8988T (cell line): ENCODE measurements at places on chromosomes 11 and 22.

GRCh38 chr22:36330655-36331305, 57.0 kb downstream of the MYH9 start:
- no peak for DNase-seq

DNA sequence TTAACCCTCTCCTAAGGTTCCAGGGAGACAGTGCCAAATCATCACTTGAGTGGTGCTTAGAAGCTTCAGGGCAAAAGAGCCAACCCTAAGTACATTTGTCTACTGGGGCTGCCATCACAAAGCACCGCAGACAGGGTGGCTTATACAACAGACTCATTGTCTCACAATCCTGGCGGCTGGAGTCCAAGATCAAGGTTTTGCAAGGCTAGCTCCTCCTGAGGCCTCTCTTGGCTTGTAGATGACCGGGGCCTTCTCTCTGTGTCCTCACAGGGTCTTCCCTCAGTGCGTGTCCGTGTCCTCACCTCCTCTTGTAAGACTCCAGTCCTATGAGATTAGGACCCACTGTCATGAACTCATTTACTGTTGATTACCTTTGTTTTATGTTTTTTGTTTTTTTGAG, 34.1 kb upstream of the CD81 start:
- DNase-seq = no peak

GRCh38 chr11:114594703-114595102, 883 bp downstream of the NXPE4 start:
- DNase-seq = no peak

- DNase-seq = no peak
Measured at GRCh38 chr22:20644071-20644642, 129.8 kb upstream of the SERPIND1 start.

- DNase-seq = no peak
Measured at GRCh38 chr22:36129486-36130388, 30.8 kb downstream of the APOL3 start.

DNA sequence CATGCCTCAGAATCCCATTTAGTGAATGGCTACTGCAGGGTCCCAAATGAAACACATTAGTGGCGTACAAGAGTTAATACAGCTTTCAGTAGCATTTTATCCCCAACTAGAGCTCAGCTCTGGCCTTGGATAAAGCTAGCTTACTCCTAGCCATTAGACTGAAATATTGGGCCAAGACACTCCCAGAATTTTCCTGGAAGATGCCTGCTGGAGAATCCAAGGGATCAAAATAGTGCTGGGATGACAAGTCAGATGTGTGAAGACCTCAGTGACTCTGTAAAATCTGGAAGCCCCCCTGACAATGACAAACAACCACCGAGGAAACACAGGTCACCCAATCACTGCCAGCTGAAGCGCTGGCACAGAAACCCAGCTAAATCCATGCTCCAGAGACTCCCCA, 303.1 kb upstream of the SORL1-AS1 start:
- DNase-seq = no peak

DNA sequence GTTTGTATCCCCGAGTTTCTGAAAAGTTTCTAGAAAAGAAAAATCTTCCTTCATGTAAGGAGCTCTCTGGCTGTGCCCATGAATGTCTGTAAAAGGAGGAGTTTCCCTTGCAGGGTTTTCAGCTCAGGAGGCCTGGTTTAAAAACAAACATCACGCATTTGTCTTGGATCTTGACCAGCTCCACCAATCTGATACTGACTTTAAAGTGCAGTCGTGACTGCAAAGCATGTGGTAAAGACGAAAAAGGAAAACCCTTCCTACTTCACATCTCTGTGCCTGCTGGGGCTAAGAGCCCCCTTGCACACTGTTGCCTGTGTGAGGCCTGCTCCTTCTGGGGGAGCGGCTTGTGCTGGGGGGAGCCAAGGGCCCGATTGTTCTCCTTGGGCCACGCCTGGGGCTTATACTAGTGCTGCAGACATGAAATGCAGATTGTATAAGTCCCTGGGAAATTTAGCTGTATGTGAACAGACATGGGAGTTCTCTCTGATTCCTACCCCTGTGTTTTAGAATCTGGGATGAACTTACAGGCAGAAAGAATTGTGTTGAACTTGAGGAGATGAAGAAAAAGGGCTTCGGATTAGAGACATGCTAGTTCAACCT, 62.1 kb downstream of the ADAMTS15 start:
- no peak for DNase-seq

- no peak for DNase-seq
Measured at GRCh38 chr11:43989162-43989981, 46.9 kb downstream of the C11orf96 start.

GRCh38 chr11:69841859-69842698, 22.9 kb upstream of the FGF3 start:
- DNase-seq = no peak

- DNase-seq = no peak
Measured at GRCh38 chr22:35835998-35836691, 118.5 kb downstream of the APOL5 start.

DNA sequence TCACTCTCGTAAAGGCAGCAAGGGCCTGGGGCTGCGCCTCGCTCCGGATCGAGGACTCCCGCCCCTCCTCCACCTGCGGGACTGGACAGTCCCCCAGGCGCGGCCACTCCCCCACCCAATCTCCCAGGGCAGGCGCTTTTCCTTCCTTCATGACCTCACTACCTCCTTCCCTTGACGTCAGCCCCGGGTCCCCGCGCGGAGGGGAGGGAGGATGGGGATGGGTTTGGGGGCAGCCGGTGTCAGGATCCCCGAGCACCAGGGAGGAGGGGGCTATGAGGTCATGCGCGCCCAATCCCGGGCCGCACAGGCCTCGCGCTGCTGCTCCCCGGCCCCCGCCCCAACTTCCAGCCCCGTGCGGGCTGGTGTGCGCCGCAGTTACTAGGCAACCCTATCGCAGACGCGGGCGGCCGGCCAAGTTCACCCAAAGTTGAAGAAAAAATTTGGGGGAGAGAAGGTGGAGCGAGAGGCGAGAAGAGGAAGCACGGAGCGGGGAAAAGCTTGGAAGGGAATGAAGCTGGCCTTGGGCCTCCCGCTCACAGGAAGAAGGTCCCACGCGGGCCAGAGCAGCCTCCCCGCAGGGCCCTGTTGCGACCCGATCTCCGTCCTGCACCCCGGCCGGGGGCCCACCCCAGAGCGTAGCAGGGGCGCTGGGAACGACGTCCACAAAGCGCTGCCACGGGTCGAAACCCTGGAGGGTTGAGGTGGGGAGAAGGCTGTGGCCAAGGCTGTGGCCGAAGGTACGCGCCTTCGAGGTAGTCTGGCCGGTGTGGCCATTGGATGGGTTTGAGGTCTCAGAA, 8.3 kb downstream of the WT1 start:
- DNase-seq = no peak

- DNase-seq = no peak
Measured at GRCh38 chr11:64611869-64612646, 21.0 kb downstream of the SLC22A12 start.
